ENCODE measurements at places on chromosomes 4 and X.

GRCh38 chr4:2914256-2915126 lies 48.7 kb downstream of the NOP14 start:
- DNase-seq = peak; percentile 13

DNA sequence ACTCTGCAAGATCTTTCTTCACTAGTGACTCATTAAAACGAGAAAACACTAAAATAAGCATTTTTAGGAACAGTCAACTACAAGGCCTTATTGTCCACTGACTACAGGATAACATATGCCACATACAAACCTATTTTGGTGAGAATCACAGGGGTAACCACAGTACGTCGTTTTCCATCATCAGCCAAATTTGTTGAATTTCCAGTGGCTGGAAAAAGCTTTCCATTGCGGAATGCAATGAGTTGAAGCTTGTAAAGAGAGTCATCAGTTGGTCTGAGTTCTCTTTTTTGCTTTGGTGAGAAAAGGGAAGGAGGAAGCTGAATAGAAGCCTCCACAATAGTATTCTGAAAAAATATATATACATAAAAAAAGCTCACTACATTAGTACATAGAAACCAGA lies 102.4 kb downstream of the ADGRA3 start:
- no peak for DNase-seq

DNA sequence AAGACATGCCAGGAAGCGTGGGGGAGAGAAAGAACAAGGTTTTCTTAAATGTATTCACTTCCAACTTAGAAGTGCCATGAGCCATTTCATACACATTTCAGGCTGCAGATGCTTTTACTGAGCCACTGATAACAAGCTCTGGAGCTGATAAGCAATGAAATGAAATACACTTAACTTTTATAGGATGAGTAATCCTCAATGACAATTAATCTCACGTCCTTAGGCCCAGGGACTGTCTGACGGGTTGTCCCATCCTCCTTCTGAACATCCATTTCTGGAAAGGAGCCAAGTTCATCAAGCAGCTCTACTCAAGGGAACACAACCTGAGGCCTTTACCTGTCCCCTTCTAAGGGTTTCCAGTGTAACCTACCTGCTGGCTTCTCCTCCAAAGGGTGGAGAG lies 121.2 kb downstream of the PARM1 start:
- DNase-seq = no peak

DNA sequence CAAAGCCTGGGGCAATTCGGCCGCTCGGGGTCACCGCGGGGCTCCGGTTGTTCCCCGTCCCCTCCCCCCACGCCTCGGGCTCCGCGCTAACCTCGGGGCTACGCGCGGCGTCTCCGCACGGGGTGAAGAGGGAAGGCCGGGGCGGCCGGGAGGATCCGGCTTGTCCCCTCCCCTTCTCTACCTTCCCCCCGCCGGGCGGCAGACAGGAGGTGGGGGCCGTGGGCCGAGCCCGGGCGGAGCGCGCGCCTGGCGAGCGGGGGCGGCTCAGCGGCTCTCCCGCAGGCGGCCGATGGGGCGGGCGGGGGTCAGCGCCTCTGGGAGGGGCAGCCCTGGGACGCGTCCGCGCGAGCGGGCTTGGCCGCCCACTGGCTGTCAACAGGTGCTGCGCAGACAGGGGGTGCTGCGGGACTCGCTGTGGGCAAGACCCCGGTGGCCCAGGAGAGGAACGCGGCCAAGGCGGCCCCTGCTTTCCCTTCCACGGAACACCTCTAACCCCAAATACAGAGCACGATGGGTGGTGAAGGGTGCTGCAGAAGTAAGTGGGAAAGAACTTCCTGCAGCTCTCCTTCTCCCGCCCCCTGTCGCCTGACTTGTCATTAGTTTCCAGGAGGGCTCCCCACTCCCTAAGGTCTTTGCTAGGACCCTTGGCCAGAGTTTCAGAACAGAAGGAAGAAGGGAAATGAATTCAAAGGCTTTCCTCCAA lies at the start of gene PDGFC:
PDGFC (minus strand) TSS at position 124 of the 703 bp plus-strand sequence. CDS start 896 bp downstream, outside the sequence.
- DNase-seq = peak; percentile 4

GRCh38 chrX:15822922-15823321 lies 31.7 kb downstream of the AP1S2 start:
- no peak for DNase-seq
